ENCODE measurements at places on chromosomes 7 and 10. TPM values are rescaled to one million over a fixed set of nuclear protein-coding genes. Genes with fewer than 3 reads are reported as not detected.
A peak's percentile ranks its signal among the peaks of the same experiment; 100 is the strongest.

SRPK2 gene
- total RNA-seq: 30.1 TPM

GRCh38 chr7:135716677-135717238 is 11.2 kb downstream of the SLC13A4 start:
- DNase-seq: no peak

GRCh38 chr7:100863406-100863950 is 3.7 kb upstream of the TRIP6 start:
- DNase-seq: peak; percentile 63

DNA sequence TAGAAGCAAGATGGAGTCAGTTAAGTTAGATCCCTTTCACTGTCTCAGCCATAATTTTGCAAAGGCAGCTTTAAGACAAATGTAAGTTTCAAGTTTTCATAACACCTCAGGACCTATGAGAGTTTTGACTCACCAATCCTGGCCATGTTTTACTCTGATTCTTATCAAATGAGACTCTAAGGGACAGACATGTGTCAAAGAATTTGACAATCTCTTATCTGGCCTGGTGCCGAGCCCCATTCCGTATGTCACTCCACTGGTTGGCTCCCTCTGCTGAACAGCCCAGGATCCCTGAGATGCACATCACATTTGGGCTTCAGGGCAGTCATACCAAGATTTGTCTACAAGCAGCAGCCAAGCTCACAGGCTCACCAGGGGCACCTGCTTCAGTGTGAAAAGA is 187.6 kb upstream of the STK17A start:
- no peak for DNase-seq

AASS gene
- total RNA-seq: 4.3 TPM

DNA sequence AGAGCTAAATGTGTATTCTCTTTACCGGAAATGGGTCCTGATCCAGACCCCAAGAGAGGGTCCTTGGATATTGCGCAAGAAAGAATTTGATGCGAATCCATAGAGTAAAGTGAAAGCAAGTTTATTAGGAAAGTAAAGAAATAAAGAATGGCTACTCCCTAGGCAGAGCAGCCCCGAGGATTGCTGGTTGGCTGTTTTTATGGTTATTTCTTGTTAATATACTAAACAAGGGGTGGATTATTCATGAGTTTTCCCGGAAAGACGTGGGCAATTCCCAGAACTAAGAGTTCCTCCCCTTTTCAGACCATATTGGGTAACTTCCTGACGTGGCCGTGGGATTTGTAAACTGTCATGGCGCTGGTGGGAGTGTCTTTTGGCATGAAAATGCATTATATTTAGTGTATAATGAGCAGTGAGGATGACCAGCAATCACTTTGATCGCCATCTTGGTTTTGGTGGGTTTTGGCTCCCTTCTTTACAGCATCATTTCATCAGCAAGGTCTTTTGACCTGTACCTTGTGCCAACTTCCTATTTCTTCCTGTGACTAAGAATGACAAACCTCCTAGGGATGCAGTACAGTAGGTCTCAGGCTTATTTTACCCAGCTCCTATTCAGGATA is 60.4 kb downstream of the ARL4A start:
- no peak for DNase-seq

DNA sequence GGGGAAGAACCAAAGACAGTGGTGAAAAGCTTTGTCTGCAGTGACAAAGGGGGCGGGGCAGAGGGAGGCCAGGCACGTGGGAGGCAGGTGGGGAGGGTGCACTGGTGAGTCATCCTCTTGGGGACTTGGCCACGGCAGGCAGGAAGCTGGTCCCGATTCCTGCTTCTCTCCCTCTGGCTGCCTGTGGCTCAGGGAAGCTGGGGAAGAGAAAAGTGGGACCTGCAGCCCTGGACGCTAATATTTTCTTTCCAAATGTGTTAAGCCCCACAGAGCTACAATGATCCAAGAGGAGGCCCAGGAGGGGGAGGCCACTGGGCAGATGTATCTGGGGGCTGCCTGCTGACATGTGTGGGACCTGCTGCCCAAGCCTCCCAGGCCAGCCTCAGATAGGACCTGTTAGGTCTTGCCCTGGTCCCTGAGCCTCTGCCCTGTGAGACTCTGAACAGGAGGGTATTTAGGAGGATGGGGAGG is 231.8 kb downstream of the KCNMA1 start:
- DNase-seq: peak; percentile 84

DNA sequence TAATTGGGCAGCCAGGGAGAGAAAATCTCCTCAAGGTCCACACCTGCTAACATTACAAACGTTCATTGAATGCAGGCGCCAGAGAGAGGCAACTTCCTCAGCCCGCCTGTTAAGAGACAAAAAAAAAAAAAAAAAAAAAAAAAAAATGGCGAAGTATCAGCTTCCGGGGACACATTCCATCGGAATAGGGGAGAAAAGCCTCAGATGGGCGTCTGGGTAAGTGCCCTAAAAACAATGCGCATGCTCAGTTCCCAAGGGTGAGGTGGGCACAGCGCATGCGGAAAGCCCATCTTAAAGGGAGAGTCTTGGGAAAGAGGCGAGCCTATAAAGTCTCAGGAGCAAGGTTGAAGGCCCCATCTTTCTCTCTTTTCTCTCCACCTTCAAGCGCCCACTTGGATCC is 1139.7 kb upstream of the CELF2 start:
- DNase-seq: no peak

CALCR gene
- not detected for total RNA-seq

DNA sequence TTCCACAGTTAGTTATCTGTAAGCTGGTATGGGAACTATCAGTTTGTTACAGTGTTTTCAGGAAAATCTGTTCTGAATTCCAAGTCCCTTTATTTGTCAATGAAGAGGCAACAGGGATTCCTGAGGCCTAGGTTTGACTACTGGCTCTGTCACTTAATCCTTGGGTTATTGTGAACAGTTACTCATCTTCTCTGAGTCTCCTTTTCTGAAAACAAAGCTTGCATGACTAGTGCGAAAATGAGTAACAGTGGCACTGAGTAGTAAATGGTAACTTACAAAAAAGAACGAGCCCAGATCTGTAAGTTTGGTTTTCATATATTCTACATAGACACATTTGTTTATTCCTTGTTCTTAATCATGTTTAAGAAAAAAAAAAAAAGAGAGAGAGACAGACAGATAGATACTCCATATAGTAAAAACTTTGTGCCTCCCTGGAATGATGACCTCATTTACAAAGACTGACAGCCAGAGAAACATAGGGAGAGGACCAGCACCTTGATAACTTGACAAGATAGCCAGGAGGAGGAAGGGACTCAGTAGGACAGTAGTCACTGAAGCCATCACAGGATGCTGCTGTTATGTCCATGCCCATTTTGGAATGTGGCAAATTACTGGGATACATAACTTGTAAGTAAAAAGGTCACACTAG is 1.9 kb downstream of the MRPS33 start:
- DNase-seq: no peak

DNA sequence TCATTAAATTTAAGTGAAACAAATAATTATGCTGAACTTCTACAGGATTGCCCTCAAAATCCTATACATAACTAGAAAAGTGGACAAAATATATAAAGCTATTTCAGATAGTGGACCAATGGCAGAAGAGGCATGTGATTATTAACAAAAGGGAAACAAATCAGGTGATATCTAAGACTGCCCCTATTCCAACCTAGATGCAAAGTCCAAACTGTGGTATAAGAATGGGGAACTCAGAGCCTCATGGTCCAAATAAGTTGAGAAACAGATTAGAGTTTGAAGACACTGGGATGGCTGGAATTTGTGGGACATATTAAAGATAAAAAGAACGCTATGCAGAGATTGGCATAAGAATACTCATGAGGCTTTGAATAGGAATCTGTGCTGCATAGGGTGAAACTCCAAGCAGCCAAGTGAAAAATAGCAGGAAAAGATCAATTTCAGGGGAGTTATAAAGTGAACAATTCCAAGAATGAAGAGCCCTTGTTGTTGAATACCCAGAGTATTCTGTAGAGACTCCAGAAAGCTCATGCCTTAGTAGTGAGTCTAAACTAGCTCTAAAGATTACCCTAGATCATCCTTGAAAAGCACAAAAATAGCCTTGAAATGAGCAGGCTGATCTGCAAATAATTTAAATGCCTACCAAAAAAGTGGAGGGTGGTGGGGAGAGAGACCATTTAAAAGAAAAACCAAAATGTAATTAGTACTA is 152.4 kb downstream of the IMMP2L start:
- no peak for DNase-seq

OR13A1 gene
- total RNA-seq: not detected

TLX1 gene
- total RNA-seq: 0.21 TPM

CNTNAP2 gene
- total RNA-seq: 4.4 TPM

GRCh38 chr7:19930851-19931250 is 157.4 kb upstream of the TMEM196 start:
- no peak for DNase-seq

DNA sequence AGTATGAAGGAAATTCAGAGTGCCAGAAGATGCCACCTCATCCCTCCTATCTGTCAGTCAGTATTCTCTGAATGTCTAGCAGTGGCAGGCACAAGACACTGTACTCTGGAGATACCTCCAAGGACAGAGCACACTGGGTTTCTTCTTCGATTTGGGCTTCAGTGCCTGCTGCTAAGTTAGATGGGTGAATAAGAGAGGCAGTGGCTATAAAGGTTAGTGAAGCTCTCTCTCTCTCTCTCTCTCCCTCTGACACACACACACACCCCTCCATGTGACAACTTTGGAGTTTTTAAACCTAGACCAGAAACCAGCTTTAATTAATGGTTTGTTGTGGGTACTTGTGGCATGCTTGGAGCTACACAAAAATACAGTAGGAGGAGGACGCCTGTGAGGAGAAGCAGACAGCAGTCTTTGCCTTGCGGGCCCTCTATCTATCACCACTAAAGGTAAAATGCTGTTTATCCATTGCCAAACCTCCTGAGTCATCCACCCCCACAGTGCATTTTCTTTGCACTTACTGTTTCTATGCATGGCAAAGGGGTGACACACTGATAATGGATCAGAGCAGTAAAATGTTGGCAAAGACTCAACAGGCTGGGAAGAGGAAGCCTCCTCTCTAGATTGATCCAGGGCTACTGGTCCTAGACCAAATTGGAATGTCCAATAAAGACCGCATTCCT is 102.5 kb downstream of the TRIL start:
- DNase-seq: no peak

- no peak for DNase-seq
Measured at GRCh38 chr10:72477463-72477862, 122.7 kb upstream of the DNAJB12 start.

GRCh38 chr10:95896071-95896850 is 11.5 kb upstream of the CC2D2B start:
- DNase-seq: no peak

- DNase-seq: no peak
Measured at GRCh38 chr7:66088861-66089838, 13.5 kb downstream of the ASL start.

- DNase-seq: no peak
Measured at GRCh38 chr10:17385066-17385465, 69.3 kb downstream of the ST8SIA6 start.

CYP3A4 gene
- 0.67 TPM for total RNA-seq

PTCD1 gene
- 4.5 TPM for total RNA-seq

TMEM72 gene
- total RNA-seq: 14.5 TPM

CACNB2 gene
- total RNA-seq: 12.1 TPM

GRCh38 chr10:6473430-6473829 is 106.6 kb downstream of the PRKCQ start:
- DNase-seq: peak; percentile 20

DNA sequence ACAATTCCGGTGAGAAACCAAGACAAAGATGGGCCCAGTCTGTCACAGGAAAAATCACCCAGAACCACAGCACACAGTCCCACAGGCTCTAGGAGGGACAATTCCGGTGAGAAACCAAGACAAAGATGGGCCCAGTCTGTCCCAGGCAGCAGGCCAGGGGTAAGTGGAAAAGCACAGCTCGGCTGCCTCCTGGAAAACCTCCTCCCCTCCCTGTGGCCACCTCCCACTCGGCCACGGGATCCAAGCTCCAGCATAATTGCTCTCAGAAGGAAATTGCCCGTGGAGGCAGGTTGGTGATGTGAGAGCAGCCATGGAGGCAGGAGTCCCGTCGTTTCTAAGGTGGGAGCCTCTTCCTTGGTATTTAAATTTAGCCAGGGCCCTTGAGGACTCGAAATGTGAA is 95.7 kb downstream of the PLXNA4 start:
- no peak for DNase-seq

MSMB gene
- total RNA-seq: not detected

CFAP69 gene
- total RNA-seq: 4.2 TPM
